ENCODE measurements at places on chromosomes 2 and 18.
A peak's percentile ranks its signal among the peaks of the same experiment; 100 is the strongest.

DNA sequence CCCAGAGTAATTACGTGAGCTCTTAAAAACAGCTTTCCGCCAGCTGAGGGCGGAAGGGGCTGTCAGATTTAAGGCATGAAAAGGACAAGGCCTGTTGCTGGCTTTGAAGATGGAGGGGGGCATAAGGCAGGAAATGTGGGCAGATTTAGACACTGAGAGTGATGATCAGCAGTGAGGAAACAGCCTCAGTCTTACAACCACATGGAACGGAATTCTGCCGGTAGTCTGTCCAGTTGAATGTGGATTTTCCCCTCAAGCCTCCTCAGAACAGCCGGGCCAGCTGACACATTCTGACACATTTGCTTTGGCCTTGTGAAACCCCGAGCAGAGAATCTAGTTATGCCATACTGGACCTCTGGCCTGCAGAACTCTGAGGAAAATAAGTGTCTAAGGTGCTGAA, 16.6 kb downstream of the POLE4 start:
- no peak for DNase-seq

GRCh38 chr18:49524349-49524748, 37.3 kb upstream of the C18orf32 start:
- no peak for DNase-seq

DNA sequence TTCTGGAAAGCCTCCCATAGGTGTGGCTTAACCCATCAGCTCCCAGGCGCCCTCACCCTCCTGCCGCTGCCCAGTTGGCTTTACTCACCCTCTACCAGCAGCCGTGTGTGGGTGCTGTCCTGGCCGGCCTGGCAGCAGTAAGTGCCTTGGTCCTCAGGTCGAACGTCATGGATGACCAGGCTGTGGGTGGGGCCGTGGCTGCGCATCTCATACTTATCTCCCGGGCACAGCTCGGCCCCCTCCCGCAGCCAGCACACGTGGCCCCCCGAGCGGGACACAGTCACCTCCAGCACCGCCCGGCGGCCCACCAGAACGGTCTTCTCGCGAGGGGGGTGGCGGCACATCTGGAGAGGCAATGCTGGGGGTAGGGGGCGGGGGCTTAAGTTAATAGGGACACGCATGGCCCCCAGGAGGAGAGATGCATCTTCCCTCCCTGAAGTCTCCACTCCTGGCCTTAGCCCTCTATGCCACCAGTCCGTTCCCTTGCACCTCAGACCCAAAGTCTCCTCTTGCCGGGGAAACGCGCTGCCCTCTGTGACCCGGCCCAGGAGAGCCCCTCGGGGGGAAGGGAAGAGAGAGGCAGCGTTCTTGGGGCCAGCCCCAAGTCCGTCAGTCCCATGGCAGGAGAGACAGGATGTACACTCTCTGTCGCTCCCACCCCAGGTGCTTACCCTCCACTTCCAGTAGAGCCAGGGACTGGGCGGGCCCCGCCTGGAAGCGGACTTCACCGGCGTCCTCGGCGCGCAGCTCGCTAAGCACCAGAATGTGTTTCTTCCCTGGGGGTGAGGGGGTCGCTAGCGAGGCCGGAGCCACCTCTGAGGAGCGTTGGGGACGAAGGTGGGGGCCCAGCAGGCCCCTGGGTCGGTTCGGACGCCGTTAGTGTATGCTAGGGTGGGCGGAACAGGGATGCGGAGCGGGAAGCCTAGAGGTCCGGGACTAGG, 7.9 kb downstream of the TMEM198 start:
- no peak for DNase-seq

- no peak for DNase-seq
Measured at GRCh38 chr18:11672198-11672597, 16.9 kb upstream of the GNAL start.

- no peak for DNase-seq
Measured at GRCh38 chr2:127125821-127126220, 18.9 kb upstream of the BIN1 start.

- DNase-seq: no peak
Measured at GRCh38 chr2:31726457-31726856, 145.7 kb upstream of the SRD5A2 start.

DNA sequence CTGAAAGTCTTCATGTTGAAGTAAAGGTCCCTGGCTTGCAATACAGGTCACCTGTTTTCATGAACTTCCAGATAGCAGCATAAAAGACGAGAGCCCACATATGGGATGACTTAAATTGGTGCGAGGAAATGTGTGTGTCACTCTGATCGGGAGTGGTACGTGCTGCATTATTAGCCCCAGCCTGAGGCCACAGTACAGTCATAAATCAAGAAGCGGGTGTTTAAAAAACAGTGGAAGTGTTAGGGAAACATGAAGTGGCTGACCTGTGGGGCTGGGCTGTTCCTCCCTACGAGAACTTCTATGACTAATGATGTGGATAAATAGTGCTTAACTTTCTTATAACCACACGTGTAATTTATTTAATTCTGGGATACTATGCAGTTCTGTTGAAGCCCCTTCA, 24.4 kb downstream of the RDH14 start:
- DNase-seq: no peak

GRCh38 chr18:35143622-35144596, 96.9 kb upstream of the ZNF397 start:
- DNase-seq: no peak

- no peak for DNase-seq
Measured at GRCh38 chr2:141720476-141720875, 410.3 kb downstream of the LRP1B start.

GRCh38 chr2:143083636-143084035, 45.6 kb upstream of the ARHGAP15 start:
- no peak for DNase-seq

DNA sequence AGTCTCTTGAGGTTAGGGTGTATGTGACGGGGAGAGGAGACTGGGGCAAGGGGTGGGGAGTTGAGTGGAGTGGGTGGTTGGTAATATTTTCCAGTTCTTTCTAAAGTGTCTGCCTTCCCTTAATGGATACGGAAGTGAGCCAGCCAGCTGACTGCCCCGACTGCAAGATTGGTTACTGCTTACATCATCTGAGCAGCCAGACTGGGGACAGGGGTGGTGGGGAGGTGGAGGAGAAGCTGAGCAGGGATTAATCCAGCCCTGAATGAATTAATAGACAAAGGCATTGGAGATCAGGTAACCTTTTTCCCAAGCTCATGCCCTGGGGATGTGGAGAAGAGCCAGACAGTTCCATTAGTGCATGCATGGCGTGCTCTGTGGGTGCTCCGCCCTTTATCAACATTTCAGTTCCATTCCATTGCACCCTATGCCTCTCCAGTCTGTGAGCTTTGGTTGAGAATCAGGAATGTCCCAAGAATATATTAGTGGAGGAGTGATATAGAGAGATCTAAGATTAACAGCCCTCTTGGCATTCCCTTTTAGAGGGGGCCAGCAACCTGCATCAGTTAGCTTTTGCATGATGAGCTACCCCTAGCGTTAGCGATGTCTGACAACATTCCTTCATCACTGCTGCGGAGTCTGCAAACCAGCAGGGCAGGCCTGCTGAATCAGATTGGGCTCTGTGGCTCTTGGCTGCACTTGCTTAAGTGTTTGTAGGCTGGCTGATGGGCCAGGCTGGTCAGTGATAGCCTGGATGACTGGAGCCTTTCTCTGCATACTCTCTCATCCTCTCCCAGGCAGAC, 67.4 kb downstream of the TNP1 start:
- DNase-seq: no peak

DNA sequence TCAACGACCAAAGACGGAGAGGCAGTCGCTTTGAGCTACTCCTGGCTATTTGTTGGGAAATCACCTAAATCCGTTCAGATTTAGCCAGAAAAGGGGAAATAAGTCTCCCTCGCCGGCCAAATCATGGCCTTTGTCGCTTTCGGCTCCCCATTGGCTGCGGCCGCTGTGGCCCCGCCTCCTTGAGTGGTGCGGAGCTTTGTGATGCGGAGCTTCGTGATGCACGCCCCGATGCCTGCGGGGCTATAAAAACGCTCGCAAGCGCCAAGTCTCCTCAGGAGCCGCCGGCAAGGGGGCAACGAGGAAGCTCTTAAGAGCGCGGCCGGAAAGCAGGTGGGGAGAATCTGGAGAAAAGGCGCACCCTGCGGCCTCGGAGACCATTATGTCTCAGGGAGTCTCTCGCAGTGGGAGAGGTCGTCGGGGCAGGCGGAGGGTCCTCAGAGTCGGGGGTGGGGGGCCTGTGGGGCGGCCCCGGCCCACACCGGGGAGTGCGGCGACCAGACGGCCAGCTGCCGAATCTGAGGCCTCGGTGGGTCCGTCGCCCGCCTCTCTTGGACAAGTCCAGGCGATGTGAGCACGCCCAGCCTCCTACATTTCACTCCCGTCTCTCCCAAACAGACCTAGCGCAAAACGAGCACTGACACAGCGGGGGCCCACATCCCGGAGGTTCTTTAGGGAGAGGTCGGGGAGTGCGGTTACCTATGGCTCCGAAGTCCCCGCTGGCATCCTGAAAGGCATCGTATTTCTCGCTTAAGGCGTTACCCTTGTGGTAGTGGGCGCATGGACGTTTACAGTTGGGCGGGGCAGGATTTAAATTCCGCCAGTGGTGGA, at the start of gene CABYR:
Gene CABYR, plus strand, starts transcription at position 274 of the 828 bp plus-strand sequence. CDS start 4,053 bp downstream, outside the sequence.
- DNase-seq: peak; percentile 48

DNA sequence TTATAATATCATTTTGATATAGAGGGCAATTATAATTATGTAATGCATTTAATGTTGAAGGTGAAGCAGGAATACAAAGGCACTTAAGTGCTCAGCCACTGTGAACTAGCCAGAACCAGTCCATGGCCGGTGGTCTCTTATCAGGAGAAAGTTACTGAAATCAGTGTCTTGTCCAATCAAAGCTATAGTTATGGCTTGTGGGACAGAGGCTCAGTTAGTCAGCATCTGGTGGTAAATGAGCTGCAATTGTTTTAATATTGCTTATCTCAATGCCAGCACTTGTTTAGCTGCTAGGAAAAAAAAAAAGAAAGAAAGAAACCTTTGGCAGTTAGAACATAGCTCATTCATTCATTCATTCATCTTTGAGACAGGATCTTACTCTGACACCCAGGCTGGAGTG, 3.8 kb upstream of the ALS2 start:
- no peak for DNase-seq

- DNase-seq: no peak
Measured at GRCh38 chr2:46025676-46026075, 271.5 kb upstream of the EPAS1 start.

DNA sequence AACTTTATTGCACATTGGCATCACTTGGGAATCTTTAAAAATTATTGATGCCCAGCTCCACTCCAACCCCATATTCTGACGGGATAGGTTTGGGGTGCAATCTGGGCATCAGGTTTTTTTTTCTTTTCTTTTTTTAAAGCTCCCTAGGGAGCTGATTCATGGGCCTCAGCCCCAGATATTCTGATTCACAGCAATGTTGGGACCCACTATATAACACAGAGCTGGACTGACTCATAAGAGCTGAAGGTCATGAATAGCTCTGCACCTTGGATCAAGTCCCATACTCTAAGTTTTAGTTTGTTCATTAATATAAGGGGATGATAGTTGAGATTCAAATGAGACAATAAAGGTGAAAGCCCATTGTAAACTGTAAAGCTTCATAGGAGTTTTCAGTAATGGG, 191.1 kb upstream of the REV1 start:
- DNase-seq: no peak

- no peak for DNase-seq
Measured at GRCh38 chr2:216441308-216442010, 29.2 kb downstream of the SMARCAL1 start.

DNA sequence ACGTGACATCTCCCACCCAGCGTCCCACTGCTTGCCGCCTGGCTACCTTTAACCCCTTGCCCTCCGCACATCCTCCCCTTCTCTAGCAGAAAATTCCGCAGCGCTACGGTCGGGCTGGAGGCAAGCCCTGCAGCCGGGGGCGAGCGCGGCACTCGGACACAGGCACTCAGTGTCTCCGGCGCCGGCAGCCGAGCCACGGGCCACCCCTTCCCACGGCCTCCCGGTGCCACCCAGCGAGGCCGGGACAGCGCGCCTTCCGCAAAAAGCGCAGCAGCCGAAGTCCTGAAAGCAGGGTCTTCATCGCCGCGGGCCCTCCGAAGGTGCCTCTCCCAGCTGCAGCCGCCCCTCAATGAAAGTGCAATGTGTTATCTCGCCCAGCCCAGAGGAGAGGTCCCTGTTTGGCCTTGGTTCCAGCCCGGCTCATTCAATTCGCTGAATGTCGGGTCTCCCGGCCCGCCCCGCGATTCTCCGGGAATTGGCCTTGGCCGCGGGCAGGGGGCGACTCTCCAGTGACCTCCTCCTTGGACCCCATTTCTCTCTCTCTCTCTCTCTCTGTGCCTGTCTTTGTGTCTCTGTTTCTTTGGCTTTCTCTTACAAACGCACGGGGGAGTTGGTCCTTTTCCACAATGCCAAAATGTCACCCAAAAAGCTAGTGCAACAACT, 1.1 kb downstream of the DLGAP1 start:
- DNase-seq: no peak

DNA sequence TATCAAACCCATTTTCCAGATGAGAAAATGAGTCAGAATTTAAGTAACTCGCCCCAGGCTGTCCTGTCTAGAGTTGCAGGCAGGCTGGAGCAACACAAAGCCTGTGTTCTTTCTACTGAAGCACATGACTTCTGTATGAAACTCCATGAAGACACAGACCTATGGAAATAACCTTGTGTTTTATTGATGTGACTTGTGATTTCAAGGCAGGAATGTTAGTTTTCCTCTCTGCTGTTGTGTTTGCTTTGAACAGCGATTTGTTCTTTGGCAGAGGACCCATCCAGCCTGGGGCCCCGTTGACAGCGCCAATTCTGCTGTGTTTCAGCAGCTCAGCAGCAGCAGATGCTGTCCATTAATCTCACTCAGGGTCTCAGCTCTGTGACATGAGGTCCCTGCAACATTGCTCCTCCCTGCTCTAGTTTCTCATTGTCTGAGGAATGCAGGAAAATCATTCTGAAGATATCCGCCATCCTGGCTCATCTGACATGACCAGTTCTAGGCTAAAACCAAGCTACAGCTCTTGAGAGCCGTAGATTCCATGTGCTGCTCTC, 344.3 kb upstream of the RAB12 start:
- no peak for DNase-seq

DNA sequence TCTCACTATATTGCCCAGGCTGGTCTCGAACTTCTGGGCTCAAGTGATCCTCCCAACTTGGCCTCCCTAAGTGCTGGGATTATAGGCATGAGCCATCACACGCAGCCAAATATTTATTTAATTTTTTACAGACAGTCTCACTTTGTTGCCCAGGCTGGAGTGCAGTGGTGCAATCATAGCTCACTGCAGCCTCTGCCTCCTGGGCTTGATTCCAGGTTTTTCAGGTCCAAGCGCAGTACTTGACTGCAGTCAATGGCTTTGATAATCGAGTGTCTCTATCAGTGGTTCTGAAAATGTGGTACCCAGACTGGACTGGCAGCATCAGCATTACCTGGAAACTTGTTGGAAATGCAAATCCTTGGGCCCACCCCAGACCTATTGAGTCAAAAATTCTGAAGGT, 63.1 kb downstream of the PLB1 start:
- no peak for DNase-seq

GRCh38 chr2:1670636-1671035, 73.7 kb downstream of the PXDN start:
- DNase-seq: no peak

- DNase-seq: no peak
Measured at GRCh38 chr18:26657631-26658581, 109.6 kb upstream of the KCTD1 start.

- DNase-seq: no peak
Measured at GRCh38 chr2:100906679-100907078, 86.7 kb downstream of the NPAS2 start.

GRCh38 chr2:188322569-188323551, 31.2 kb downstream of the GULP1 start:
- no peak for DNase-seq

- no peak for DNase-seq
Measured at GRCh38 chr18:79916128-79916494, 35.3 kb downstream of the SLC66A2 start.

All from activated CD4-positive, alpha-beta T cell treated with anti-CD3 and anti-CD28 coated beads, Interleukin-2, amount 50 U/mL, for 24 hours (primary cell).